Frontal cortex (tissue), 4 donors: ENCODE measurements at places on chromosomes 13 and 19.
A peak's percentile ranks its signal among the peaks of the same experiment; 100 is the strongest.

DNA sequence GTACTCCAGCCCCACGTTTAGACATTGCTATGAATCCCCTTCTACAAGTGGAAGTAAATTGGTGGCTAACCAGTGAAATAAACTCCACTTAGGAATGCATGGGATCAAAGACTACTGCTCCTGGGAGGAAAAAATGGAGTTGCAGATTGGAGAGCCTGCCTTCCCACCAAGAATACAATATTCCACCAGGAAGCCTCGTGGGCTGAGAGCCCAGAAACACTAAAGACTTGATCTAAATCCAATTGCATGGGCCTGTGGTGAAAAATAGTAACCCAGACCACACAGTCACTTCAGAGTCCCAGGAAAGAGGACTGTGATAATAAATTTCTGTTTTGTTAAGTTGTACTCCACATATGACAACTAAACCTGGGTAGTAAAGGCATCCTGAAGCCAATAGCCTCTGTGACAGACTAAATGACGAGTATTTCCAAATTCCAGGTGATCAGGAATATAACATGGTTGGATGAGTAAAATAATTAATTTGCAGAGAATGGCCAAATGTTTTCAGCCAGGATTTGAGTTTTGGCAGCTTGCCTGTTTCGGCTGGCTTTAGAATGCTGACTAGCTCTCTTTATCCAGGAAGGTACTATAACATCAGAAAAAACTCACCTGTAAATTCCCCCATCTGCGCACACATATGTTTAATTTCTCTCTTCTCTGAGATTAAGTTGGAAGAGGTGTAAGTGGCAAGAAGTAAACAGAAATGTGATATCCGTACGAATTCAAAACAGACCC is 480.3 kb downstream of the LIG4 start:
- DNase-seq, result no peak

- peak; percentile 89 for DNase-seq
Measured at GRCh38 chr19:56567274-56568120, at the start of gene ZNF470. Gene ZNF470 (plus strand): TSS chr19:56567468. CDS start chr19:56570312, 2,844 bp downstream.

GRCh38 chr13:44542361-44542760 is 33.8 kb downstream of the TSC22D1 start:
- no peak for DNase-seq

- DNase-seq, result no peak
Measured at GRCh38 chr13:43611281-43612273, 175.2 kb downstream of the ENOX1 start.

GRCh38 chr13:25468325-25469168 is 96.8 kb downstream of the ATP8A2 start:
- DNase-seq, result peak; percentile 78

GRCh38 chr13:40983725-40984667 is 35.1 kb downstream of the ELF1 start:
- DNase-seq, result no peak
